ENCODE measurements at places on chromosomes 4 and X.

GRCh38 chr4:156329779-156330178 lies 376.1 kb upstream of the CTSO start:
- DNase-seq = no peak

DNA sequence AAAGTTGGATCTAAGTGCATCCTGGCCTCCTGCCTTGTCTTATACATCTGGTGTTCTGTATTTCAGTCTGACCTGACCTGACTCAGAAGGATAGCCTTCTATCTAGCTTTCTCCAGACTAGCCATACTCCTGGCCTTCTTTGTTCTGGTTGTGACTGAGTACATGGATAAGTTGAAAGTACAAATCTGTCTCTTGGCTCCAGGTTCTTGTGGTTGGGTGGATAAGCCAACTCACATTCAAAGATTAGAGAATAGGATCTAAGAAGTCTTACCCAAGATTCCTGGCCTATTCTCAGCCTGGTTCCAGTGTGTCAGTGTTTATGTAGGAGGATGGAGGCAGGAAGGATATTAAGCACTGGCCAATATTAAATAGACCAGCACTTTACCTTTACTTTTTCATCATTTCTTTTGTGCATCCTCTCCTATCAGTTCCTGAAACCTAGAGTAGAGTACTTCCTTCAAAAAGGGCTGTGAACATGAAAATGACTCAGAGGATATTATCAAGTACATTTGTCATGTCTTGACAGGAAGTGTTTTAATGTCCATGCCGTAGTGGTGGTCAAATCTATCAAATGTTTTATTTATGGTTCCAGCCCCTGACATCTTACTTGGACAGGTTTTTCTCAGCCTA lies 123.5 kb downstream of the IL15 start:
- peak; percentile 64 for DNase-seq

GRCh38 chr4:92031825-92032224 lies 271.9 kb upstream of the GRID2 start:
- DNase-seq = no peak

DNA sequence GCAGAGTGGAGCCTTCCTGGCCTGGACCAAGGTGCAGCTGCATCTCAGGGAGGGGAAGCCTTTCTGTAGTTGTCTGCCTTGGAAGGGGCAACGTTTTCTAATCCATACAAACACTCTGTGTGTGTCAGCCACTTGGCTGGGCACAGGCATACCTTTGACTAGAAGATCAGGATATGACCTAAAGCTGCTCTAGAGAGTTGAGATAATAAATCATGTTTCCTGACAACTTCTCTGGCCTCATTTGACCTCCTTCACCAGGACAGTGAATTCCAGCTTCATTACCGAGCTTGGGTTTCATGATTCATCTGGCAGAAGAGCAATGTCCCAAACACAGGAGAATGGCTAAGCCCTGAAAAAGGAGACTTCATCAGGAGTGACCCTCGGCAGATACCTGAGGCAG lies 89.6 kb upstream of the KIT start:
- DNase-seq = peak; percentile 56

DNA sequence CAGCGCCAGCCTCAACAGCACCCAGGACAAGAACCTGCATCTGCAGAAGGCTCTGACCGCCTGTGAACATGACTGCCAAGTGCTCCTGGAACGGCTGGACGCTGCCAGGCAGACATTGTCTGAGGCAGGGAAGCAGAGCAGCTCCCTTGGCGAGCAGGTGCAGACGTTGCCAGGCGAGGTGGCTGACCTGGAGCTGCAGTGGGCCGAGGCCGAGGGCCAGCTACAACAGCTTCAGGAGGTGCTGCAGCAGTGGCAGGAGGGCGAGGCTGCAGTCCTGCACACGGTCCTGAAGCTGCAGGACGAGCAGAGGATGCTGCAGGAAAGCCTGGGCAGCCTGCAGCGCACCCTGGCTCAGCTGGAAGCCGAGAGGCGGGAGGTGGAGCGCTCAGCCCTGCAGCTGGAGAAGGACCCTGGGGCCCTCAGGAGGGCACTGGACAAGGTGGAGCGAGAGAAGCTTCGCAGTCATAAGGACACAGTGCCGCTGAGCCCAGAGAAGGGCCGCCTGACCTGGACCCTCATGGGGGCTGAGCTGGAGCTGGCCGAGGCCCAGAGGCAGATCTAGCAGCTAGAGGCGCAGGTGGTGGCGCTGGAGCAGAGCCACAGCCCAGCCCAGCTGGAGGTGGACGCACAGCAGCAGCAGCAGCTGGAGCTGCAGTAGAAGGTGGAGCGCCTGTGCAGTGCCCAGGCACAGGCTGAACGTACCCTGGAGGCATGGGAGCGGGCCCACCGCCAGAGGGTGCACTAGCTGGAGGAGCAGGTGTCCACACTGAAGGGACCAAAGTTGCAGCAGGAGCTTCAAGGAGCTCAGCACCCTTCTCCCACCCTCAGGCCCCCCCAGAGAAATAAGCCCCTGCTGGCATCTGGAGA lies 16.4 kb downstream of the SMIM10L2A start:
- no peak for DNase-seq

Data from astrocyte of the cerebellum (primary cell).